SJSA1 (cell line): ENCODE measurements at places on chromosomes 3 and 15. TPM values are rescaled to one million over a fixed set of nuclear protein-coding genes. Genes with fewer than 3 reads are reported as not detected.
A peak's percentile ranks its signal among the peaks of the same experiment; 100 is the strongest.

Gene GOLGA8S
- 0.05 TPM in 1 of 2 replicates, not detected in the other for total RNA-seq

Gene DNAJA4
- total RNA-seq = 0.09 and 0.16 TPM in 2 replicates

DNA sequence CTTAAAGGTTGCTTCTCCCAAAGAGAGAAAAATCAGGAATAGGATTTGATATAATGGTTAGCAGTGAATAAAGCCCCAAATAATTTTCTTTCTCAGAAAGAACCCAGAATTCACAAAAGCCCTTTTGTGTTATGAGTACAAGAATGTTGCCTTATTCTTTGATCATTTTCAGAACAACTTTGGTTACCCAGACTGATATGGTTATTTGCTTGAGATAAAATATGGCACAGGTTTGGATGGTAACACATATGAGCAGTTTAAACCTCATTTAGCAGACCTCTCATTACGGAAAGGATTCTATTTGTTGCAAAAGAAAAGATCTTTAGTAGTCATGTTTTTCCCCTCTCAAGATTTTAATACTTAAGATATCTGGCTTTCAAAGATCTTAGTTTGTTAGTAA, 104.8 kb upstream of the MEX3B start:
- no peak for DNase-seq
- peaks cover 13% of the 10 kb centered on the region for H3K36me3 ChIP-seq
- no peak overlapping the region for H3K4me3 ChIP-seq
- H3K27me3 ChIP-seq = no peaks in the 10 kb centered on the region
- no peak overlapping the region for H3K27ac ChIP-seq
- H3K4me1 ChIP-seq = peaks cover 19% of the 10 kb centered on the region

GRCh38 chr15:83380059-83380458, 67.1 kb upstream of the SH3GL3 start:
- DNase-seq = peak; percentile 7
- H3K4me1 ChIP-seq = peaks cover 20% of the 10 kb centered on the region
- H3K4me3 ChIP-seq = no peak overlapping the region
- H3K27me3 ChIP-seq = no peaks in the 10 kb centered on the region
- H3K27ac ChIP-seq = peak overlapping the region; percentile 68

GRCh38 chr15:49877873-49878521, 241.0 kb downstream of the ATP8B4 start:
- H3K36me3 ChIP-seq = no peaks in the 10 kb centered on the region
- no peak for DNase-seq
- H3K27me3 ChIP-seq = no peaks in the 10 kb centered on the region

- no peaks in the 10 kb centered on the region for H3K27me3 ChIP-seq
- H3K4me3 ChIP-seq = no peak overlapping the region
- no peaks in the 10 kb centered on the region for H3K36me3 ChIP-seq
- no peaks in the 10 kb centered on the region for H3K4me1 ChIP-seq
- H3K27ac ChIP-seq = no peak overlapping the region
- no peak for DNase-seq
Measured at GRCh38 chr15:77553257-77553656, 79.5 kb downstream of the LINGO1 start.
